Jurkat, Clone E6-1 (cell line): ENCODE measurements at places on chromosomes 2 and 18.

GRCh38 chr2:24400207-24400907 is 40.0 kb upstream of the ITSN2 start:
- no peak for DNase-seq

- DNase-seq = no peak
Measured at GRCh38 chr2:202432776-202433175, 56.6 kb downstream of the BMPR2 start.

DNA sequence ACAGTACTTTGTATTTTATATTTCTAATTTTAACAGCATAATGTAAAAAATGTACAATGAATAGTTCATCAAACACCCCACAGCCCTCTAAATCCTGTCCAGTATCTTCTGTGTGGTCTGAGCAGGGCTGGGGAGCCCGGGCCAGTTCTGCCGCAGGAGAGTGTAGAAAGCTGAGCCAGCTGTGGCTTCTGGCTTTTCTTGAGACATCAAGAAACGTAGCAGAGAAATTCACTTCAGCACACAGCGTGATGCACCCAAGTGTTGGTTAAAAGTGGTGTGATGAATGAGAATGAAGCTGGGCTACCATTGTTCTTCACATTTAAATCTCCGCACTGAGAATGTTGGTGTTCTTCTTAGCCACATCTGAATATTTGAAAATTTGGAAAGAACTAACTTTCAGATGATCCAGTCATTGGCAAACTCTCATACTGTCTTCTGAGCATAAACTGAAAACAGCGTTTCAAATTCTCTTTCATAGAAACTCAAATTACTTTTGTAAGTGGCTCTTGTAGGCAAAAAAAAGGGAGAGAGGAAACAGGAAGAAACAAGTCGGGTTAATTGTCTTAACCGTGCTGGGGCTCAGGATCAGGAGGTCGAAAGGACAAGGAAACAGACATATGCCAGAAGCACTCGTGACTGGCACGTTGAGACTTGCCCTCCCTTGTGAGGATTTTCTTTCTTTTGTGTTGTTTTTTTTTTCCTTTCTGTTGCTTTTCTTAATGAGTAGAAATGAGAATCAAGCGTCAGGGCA is 23.4 kb upstream of the TMEM87B start:
- no peak for DNase-seq

GRCh38 chr18:36568487-36568886 is 260.3 kb downstream of the TPGS2 start:
- no peak for DNase-seq

- DNase-seq = no peak
Measured at GRCh38 chr2:96680561-96681141, 38.1 kb downstream of the FER1L5 start.

GRCh38 chr18:34647251-34647650 is 62.8 kb upstream of the DTNA start:
- peak; percentile 48 for DNase-seq

DNA sequence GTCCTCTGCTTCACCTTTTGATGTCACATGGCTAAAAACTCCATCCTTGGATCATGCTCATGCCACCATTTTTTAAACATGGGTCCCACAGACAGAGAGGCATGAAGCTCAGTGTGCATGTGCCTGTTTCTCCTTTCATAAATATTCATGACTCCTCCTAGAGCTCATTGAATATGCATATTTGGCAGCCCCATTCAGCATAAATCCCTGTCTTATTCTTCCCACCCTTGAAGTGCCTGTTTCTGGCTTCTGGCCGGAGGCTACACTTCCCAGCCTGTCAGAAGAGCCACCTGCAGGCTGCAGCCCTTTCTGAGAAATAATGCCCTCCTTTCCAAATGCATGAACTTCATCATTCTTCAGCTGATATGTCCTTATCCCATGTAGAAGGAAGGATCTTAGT is 109.7 kb downstream of the LDLRAD4 start:
- DNase-seq = no peak

GRCh38 chr2:108388045-108388444 is 10.3 kb downstream of the SULT1C4 start:
- no peak for DNase-seq

- DNase-seq = no peak
Measured at GRCh38 chr2:118837621-118838020, 9.8 kb downstream of the EN1 start.

- DNase-seq = no peak
Measured at GRCh38 chr2:149826471-149827125, 239.0 kb upstream of the MMADHC start.

DNA sequence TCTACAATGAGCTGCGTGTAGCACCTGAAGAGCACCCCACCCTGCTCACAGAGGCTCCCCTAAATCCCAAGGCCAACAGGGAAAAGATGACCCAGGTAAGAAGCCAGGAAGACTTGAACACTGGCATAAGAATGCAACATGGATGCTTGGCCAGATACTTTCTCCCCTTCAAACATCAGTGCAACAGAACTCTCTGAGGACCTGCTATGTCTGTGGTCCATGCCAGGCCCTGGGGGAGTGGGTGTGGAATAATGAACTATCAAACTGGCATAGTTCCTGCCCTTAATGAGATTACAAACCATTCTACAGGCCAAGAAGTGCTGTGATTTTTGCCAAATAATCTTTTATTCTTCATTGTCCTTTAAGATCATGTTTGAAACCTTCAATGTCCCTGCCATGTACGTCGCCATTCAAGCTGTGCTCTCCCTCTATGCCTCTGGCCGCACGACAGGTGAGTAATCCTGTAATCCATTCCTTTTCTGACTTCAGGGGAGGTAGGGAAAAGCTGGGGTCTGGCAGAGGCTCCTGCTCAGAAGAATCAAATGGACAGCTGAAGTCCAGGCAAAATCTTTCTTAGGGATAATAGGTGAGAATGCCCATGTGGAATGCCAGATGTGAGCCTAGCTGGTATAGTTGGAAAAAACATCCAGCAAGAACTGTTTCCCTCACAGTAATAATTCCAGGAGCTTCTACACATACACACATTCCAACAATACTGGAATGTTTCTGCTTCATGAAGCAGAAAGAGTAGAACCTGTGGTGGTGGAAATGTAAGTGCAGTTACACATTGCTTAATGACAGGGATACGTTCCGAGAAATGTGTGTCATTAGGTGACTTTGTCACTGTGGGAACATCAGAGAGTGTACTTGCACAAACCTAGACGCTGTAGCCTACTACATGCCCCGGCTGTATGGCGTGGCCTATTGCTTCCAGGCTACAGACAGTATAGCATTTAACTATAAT is 16.2 kb downstream of the ACTG2 start:
- DNase-seq = no peak

DNA sequence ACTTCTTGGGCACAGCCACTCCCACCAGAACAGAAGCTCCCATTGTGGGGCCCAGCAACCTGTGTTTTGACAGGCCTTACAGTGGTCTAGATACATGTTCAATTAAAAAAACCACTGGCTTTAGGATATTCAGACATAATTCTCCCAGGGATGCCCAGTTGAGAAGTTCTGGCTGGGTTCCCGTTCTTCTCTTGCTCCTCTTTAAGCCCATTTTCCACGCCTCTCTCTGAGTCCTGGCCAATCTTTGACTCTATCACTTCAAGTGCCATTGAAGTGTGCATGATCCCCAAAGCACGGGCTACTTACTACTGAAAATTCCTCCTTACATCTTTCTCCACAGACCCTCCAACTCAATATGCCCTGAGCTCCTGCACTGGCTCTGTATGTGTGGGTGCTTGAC is 17.5 kb upstream of the SULT1C3 start:
- DNase-seq = no peak

GRCh38 chr2:32951672-32952071 is 4.9 kb downstream of the LTBP1 start:
- no peak for DNase-seq

DNA sequence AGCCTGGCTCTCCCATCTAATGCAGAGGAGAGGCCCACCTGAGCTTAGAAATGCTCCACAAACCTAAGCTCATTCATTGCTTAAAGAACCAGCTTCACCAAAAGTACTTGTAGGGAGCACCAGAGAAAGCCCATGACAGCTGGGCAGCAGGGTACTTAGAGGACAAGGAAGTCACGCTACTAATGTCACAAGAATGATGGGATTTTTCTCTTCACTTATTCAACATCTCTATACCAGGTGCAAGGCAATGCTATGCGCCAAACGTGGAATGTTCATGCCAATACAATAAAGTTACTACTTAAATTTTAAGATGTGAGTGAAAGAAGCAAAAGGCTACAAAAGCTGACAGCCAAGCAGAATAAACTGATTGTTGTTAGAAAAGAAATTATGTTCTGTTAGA is 36.0 kb downstream of the LONRF2 start:
- DNase-seq = no peak

DNA sequence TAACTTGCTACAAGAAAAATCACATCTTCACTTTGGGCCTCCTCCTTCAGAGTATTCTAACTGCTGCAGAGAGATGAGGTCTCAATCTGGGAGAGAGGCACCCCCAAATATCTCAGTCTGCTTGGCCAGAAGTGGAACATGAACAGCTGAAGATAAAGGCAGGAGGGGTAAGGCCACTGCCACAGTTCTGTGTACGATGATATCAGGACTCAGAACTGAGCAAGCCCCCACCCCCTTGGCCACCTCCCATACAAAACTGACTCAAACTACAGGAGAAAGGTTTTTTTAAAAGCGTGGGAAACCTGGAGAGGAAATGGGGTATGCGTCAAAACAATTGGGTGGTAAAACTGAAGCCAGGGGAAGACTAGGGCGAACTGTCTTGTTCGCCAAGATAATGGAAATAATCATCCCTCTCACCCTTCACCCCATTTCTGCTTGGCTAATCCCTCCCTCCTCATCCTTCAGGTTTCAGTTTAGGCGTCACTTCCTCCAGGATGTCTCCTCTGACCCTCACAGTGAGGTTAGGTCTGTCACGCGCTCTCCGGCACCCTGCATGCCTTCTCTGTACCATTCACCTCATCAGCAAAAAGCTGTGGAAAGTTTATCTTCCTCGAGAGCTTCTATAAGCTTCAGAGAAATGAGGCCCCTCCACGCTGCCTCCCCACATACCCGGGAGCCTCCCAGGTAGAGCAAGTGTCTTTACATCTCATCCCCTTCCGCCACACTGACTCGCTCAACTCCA is 64.4 kb downstream of the SFXN5 start:
- DNase-seq = no peak

DNA sequence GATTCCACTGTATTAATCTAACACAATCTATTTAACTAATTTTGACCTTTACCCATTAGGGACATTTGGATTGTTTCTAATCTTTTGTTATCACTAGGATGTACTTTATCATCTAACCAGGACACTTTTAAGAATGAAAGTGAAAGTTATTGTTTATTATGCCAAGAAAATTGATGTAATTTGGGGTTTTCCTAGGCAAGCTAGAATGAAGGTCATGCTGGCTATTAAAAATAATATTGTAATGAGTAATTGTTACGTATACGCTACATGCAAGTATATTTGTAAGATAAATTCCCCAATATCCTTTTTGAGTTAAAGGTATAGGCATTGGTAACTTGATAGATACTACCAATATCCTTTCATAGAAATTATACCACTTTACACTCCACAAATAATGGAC is 74.6 kb downstream of the COL5A2 start:
- no peak for DNase-seq

- no peak for DNase-seq
Measured at GRCh38 chr18:51523671-51524070, 326.2 kb upstream of the MEX3C start.

DNA sequence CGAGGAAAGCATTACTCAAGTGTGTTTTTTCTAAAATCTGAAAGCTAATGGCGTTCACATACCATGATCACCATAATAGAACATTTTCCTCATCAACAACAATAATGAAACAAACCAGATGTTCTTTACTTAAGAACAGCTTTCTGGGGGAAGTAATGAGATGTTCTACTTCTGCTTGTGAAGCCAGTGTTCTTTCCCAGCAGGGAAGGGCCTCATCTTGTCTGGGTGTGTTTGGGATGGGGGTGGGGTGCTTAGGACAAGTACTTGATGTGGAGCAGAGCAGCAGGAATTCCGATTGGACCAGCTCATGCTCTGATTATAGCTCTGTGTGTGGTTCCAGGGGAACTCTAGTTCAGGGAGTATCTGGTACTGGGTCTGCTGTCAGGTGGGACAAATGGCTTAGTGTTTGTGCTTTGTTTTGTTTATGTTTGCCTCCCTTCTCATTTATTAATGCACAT is 163.0 kb upstream of the NOSTRIN start:
- DNase-seq = no peak

GRCh38 chr2:71934320-71934593 is 213.4 kb downstream of the CYP26B1 start:
- no peak for DNase-seq

DNA sequence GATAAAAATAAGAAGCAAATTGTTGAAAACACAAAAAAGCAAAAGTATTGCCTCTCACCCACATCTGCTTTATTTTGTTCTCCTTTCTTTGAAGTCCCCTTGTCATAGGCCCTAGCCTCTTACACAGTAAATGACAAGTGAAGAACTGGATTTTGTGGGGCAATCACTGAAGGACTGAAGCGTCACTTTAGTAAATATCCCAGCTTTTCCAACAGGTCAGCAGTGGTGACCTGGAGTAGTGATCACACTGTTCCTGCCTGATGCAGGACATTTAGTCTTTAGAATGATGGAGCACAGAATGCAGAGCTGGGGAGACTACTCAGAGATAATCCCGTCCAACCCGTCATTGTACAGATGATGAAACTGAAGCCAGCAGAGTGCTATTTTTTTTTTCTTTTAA is 28.1 kb upstream of the TDRD15 start:
- DNase-seq = no peak

DNA sequence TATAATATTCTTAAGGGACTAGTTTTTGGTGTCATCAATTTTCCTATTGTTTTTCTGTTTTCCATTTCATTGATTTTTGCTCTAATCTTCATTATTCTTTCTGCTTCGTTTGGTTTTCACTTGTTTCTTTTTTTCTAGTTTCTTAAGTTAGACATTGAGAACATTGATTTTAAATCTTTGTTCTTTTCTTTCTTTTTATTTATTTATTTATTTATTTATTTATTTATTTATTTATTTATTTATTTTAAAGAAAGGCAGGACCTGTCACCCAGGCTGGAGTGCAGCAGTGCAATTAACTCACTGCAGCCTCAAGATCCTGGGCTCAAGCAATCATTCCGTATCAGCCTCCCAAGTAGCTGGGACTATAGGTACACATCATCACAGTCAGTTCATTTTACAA is 7.0 kb upstream of the FMNL2 start:
- DNase-seq = no peak

GRCh38 chr2:227322530-227323205 is 2.4 kb upstream of the MFF start:
- no peak for DNase-seq

- DNase-seq = no peak
Measured at GRCh38 chr2:192940767-192941166, 746.0 kb upstream of the TMEFF2 start.

DNA sequence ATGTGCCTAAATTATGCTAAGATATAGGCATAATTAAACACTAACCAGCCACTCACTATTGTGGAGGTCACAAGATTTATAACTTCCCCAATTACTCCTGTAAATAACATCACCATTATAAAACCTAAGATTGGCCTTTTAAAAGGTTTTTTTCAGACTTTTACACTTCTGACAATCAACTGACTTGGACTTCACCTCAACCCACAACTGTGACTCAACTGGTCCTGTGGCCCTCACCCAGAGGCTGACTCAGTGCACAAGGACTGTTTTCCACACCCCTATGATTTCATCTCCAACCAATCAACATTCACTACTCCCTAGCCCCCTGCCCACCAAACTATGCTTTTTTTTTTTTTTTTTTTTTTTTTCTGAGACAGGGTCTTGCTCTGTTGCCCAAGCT is 11.6 kb downstream of the TTR start:
- DNase-seq = no peak

GRCh38 chr2:30665761-30666265 is 141.4 kb downstream of the CAPN13 start:
- no peak for DNase-seq
